ENCODE measurements at places on chromosomes 5 and 9. TPM values are rescaled to one million over a fixed set of nuclear protein-coding genes. Genes with fewer than 3 reads are reported as not detected.

- DNase-seq, result no peak
Observed at GRCh38 chr5:1152771-1153282, 41.0 kb upstream of the SLC12A7 start.

DNA sequence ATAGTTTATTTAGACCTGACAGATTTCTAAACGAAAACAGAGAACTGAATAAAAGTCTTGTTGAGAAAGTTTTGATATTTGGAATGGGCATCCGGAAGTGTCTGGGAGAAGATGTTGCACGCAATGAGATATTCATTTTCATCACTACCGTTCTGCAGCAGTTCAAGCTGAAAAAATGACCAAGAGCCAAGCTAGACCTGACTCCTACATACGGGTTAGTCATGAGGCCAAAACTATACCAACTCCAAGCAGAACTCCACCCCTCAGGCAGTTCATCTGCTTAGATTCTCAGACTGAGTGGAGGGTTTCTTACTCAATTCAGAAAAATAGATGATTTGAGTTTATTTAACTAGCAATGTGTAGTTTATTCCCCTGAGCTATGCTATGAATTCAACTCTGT, 95.4 kb upstream of the ANXA1 start:
- DNase-seq, result no peak

DNA sequence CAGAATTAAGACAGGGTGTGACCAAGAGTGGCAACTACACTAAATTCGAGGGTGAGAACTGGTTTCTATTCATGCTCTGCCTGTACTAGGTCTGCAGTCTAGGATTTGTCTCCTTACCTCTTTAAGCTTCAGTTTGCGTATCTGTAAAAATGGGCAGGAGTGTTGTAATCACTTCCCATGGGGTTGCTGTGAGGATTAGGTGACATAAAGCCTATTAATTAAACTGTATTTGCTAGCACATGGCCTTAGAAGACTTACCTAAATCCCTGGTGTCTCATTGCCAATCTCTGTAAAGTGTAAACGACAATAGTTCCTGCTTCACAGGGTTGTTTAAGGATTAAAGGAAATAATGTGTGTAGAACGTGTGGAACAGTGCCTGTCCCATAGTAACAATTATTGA, 193.6 kb downstream of the DRD1 start:
- no peak for DNase-seq

OR13C5 gene
- polyA plus RNA-seq, result not detected

RANBP6 gene
- polyA plus RNA-seq, result 14.7 TPM
